ENCODE measurements at places on chromosomes 5 and 9.

DNA sequence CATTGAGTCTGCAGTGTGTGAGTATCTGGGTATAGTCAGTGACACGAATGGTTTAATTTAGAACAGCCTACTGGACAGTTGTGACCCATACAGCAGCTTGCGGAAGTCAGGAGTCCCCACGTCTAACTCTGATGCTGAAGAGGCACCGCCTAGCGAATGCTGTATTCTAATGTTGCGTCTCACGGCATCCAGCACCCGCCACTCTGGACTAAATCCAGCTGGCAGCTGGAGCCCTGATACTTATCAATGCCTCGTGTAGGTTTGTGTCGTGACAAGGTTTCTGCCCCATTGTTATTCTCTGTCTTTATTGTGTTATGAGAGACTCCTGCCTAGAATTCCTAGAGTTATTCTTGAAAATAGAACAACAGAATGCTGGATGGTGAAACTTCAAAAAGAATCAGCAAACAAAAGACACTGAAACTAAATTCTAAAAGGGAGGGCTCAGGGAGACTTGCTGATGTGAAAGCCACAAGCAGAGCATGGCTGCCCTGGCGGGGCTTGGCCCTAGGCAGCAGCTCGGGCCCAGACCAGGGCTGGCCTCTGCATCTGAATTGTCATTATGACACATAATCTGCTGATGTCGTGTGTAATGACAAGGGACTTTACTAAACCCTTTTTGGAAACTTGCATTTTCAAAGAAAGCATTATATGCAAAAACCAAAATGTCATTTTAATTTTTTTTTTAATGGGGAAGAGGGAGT is 123.5 kb upstream of the ICE1 start:
- no peak for DNase-seq

DNA sequence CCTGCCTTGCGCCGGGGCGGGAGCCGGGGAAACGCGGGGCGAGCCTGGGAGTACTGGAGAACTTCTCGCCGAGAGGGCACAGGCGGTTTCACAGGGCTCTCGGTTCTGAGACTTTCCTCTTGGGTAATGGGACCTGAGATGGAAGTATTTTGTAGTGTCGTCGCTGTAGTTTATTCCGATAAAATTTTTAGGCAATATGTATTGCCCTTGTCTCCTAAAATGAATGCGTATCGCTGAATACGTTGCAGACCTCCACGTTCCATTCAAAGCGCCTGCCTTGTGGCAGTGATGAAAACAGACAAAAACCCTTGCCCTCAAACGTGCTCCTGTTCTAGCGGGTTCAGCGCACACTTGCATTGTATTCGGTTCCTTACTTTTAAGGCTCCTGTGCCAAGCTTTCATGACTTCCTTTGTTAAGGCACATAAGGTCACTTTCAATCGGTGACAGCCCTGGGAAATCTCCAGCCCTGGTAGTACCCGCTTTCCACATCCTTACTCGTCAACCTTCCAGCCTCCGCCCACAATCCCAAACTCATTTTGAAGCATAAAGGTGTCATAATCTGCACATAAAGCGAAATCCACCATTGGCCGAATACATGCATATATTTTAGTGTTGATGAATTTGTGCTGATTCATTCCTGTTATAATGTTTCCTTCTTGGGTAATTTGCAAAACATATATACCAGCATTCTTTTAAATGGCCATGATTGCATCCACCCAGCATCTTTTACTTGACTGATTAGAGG is 694 bp downstream of the RMI1 start:
- no peak for DNase-seq

DNA sequence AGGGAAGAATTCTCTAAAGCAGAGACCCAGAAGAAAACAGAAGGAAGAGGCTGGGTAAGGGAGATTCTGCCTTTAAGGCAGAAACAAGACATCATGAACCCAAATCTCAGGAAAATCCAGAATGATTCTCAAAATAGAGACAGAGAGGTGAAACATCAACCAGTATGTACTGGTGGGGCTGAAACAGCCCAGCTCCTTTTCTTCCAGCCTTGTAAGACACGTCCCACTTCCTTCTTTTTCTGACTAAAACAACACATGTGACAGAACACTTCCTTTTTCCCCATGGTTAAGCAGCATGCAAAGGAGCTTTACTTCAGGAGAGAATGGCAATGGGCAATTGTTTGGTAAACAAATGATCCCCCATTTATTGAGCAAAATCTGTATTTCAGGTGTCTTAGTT is 230.8 kb upstream of the NR4A3 start:
- no peak for DNase-seq

GRCh38 chr9:32344551-32345182 is 39.8 kb upstream of the ACO1 start:
- no peak for DNase-seq

DNA sequence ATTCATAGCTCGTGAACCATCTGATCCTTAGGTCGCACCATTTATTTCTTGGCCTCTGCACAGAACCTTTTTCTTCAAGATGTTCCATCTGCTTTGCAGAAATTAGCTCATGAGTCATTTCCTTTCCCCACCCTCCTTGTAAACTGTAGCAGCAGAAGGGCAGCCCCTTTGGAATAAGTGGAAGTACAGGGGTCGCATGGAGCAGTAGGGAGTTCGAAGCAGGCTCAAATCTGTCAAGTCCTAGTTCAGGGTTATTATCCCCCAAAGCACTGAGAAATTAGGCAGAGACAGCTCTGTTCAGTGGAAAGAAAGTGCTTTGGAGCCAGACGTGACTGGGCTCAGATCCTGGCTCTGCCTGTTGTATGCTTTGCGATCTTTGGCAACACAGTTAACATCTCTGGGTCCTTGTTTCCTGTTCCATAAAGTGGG is 84.2 kb downstream of the SGCD start:
- no peak for DNase-seq

GRCh38 chr9:134358026-134358661 is 31.9 kb downstream of the RXRA start:
- DNase-seq: no peak

DNA sequence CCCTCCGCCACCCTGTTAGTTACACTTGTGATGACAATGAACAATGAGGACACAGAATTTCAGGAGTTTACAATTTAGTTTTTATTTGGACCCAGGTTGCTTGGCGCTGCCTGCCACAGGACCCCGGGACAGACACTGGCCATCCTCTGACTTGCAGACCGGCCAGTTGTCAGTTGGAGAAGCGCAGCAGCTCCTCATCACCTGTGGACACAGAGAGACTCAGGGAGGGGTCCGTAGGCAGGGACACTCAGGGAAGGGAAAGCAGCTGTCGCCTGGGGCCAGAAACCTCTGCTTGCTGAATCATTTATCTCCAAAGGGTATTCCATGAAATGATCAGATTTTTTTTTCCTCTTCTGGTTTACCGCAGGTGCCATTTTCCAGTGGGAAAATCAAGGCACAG is 18.0 kb downstream of the AMBP start:
- no peak for DNase-seq

- DNase-seq: no peak
Observed at GRCh38 chr5:80116000-80116399, 80.9 kb downstream of the THBS4 start.

DNA sequence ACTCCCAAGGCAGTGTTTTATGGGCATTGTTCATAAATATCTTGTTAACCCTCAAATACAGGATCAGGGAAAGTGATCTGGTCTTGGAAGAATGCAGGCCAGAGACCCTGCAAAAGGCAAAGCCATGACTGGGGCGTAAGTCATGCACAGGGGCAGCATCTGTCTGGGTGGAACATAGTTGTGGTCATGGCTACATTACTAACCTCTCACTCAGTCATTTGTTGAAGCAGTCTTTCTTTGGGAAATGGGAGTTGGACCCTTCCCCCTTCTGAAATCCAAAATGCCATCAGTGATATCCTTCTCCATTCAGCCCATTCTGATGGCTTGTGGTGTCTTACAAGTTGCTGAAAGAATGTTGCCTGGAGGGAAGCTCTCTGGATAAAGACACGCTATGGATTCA is 68.1 kb downstream of the GDNF start:
- no peak for DNase-seq

DNA sequence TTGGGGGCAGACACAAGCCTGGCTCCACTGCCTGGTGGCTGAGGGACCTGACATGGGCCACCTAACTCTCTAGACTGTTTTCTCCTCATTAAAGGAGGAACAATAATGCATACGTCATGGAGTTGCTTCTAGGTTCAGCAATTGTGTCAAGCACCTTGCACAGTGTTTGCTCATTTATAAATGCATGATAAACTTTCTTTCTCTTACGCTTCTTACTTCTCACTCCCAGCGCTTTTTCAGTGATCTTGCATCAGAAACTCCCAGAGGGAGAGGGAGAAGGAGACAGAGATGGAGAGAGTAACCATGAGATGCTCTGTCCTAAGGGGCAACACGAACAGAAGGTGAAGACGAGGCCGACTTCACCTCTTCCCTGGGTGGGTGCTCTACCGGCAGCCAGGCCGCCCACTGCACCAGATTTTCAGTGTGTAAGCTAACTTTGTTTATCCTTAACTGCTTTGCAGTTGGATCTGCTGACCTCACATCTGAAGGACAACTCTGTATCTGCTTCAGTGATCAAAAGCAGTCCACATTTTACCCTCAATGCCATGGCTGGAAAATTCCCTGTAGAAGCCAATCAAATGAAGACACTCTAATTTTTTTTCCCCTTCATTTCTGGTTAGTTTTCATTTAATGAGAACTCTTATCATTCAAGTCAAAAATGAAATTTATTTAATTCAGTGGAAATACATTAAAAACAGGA is 35.3 kb downstream of the MED27 start:
- no peak for DNase-seq

DNA sequence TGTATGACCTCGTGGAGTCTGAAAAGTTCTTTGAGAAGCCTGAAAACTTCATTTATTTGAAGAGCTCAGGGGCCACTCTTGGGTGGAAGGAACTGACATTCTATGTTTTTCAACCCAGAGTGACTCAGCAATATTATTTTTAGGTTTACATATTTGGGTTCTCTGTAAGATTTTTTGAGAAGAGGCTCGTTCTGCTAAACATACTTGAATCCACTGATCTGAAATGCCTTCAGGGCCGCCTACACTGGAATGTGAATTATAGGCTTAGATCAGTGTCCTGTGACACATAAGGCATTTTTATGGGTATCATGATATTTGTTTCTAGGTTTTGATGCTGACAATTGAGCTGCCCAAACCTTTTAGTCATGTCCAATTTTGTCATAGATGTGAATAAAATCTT is 86.2 kb downstream of the PSAT1 start:
- DNase-seq: no peak

- DNase-seq: no peak
Observed at GRCh38 chr9:134405527-134405926, 79.3 kb downstream of the RXRA start.

DNA sequence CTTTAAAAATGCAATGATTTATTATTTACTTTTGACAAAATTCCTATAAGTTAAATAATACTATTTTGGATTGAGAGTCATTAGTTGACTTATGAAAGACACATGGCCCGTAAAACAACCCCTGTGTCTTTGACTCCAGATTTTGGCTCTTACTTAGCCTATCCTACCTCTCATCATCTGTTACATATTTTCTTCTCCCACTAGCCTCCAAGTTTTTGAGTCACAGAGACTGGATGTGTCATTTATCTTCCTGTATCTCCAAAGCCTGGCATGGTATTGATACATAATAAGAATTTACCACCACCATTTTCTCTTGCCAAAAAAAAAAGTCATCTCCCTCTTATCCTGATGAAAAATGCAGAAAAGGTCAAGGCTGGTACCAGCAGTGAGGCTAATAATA is 99.9 kb downstream of the GABRB2 start:
- DNase-seq: no peak

- DNase-seq: no peak
Observed at GRCh38 chr5:180138976-180139730, 67.6 kb upstream of the RNF130 start.

DNA sequence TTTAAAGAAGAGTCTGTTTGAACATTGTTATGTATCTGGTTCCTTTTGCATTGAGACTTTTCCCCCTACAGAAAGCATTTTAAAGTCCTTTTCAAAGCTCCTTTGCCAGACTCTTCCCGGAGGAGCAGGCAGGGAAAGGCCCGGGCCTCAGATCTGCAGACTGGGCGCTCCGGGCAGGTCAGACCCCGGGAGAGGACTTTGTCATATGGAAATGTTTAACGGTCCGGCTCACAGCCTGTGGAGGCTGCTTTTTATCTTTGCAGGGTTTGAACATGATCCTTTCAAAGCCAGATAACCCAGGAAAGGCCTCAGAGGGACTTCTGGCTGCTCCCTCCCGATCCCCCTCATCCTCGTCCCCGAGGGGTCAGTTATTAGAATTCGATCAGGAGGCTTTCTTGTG is 82.1 kb upstream of the IRX2 start:
- no peak for DNase-seq

DNA sequence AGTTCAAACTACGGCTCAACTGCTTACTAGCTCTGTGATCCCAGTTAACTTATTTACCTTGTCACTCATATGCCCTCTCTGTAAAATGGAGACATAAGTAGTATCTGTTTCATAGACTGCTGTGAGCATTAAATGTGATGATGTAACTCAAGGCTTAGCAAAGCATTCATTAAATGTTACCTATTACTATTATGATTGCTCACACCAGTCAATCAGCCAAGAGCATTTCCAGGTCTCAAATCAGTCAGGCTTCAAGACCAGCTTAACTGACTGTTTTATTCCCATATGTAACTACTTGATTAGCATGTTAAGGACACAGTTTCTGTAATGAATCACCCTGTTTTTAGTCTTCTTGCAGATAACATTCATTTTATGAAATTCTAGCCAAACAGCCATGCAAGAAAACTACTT is 413.3 kb downstream of the MLLT3 start:
- no peak for DNase-seq

- no peak for DNase-seq
Observed at GRCh38 chr5:114056185-114056538, 305.7 kb upstream of the KCNN2 start.

DNA sequence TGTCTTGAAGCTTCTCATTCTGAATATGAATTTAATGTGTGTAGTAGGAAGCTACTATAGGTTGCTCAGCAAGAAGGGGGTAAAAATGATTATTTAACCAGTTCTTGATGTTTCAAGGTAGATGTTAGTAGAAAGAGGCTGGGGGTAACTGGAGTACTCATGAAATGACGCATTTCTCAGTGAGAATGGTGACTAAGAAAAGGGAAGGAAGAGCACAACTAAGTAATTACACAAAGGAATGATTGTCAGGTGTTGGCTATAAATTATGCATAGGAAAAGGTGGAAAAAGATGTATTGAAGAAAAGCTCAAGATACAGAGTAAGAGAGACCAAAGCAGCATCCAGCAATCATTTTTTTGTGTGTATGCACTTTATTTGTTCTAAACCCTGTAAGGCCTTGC is 1.4 kb upstream of the PSIP1 start:
- no peak for DNase-seq

GRCh38 chr5:178396796-178397720 is 164.5 kb upstream of the PHYKPL start:
- no peak for DNase-seq

GRCh38 chr9:97938081-97938644 is at the start of gene HEMGN:
HEMGN (minus strand) TSS chr9:97938172; CDS start chr9:97938136, 36 bp downstream.
- no peak for DNase-seq

DNA sequence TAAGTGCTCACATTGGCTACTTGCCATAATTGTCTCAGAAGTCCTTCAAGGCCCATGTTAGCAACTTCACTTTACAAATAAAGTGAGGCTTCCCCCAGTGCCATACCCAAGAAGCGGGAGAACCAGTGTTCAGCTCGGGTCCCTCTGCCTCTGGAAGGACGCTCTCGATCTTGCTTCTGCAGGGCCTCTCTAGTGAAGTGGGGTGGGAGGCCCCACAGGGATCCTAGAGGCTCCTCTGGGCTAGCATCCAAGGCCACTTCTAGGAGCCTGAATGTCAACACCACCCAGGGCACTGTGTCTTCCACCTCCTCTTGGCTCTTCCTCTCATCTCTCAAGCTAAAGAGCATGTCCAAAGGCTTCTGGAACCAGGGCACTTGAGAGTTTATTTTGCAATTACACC is 282.5 kb downstream of the GADD45G start:
- no peak for DNase-seq
